ENCODE measurements at places on chromosomes 6 and 20. TPM values are rescaled to one million over a fixed set of nuclear protein-coding genes. Genes with fewer than 3 reads are reported as not detected.

Gene TULP1
- 40.9 TPM for total RNA-seq

Gene MMP24
- total RNA-seq, result 0.24 TPM

Gene LPA
- total RNA-seq, result 0.24 TPM

Gene SAPCD1
- total RNA-seq, result not detected

Gene SLC17A2
- 0.48 TPM for total RNA-seq

Gene PIGT
- total RNA-seq, result 36.6 TPM

Gene F13A1
- total RNA-seq, result 299 TPM

Gene AVP
- total RNA-seq, result not detected

Gene PNPLA1
- total RNA-seq, result 1.4 TPM

- peak; percentile 44 for DNase-seq
Observed at GRCh38 chr6:6751619-6752023, 163.1 kb downstream of the LY86 start.

DNA sequence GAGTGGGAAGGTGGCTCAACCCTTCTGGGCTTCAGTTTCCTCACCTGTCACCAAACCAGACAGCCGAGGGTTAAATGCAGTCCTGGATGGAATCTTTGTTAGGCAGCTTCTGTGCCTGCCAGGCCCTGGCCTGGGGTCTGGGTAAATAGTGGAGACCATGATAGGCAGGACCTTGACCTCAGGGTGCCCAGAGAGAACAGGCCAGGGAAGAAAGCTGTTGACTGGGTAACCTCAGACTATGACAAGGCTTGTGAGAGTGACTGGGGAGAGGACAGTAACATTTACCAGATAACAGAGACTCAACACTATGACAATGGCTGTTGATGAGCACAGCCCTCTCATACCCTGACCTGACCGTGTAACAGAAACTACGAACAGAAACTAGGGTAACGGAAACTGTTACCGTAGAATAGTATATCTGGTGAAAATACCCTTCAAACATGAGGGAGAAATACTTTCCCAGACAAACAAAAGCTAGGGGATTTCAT, 218.3 kb downstream of the PREX1 start:
- no peak for DNase-seq

DNA sequence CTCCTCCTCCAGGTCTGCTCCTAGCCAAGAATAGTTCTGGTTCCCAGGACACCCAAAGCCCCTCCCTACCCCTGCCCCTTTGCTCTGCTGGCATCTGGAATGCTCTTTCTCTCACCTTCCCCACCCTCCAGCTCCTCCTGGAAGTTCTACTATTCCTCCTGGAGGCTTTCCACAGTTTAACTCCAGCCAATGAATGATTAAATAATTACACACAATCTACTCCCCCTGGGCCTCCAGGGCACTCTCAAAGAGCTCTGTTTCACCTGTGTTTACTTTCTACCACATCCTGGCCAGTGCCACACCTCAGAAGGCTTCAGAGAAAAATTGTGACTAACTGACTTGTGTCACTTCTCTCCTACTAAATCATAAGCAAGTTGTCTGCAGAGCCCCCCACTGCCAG, 36.2 kb downstream of the GCM1 start:
- no peak for DNase-seq

DNA sequence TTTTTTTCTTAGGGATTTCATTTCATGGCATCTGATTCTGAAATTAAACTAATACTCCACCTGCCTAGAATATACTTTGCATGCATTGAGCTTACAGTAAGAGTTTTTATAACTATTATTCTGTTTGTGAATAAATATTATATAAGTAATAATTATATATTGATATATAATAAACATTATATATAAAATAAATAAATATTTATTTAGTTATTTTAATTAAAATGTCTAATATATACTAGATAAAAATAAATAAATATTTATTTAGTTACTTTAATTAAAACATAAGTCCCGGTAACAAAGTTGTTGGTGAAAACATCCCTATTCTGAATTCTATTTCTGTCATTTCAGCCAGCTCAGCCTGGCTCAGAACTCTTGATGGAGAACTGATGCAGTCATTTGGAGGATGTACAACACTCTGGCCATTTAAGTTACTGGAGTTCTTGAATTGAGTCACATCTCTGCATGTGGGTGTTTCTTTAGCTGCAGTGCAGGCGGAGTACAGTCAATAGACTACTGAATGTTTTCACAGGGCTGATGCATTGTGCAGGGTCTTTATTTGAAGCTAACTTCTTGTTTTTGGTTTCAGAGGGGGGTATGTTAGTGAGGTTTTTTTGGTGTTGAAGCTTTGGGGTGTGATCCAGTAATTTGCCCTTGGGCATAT, 508.9 kb upstream of the ADGRB3 start:
- no peak for DNase-seq

GRCh38 chr6:136289327-136289578, 393 bp downstream of the BCLAF1 start:
- DNase-seq, result peak; percentile 95

GRCh38 chr6:94899191-94899590, 678.1 kb upstream of the MANEA start:
- DNase-seq, result no peak

- DNase-seq, result no peak
Observed at GRCh38 chr6:960356-960755, 267.4 kb upstream of the EXOC2 start.

DNA sequence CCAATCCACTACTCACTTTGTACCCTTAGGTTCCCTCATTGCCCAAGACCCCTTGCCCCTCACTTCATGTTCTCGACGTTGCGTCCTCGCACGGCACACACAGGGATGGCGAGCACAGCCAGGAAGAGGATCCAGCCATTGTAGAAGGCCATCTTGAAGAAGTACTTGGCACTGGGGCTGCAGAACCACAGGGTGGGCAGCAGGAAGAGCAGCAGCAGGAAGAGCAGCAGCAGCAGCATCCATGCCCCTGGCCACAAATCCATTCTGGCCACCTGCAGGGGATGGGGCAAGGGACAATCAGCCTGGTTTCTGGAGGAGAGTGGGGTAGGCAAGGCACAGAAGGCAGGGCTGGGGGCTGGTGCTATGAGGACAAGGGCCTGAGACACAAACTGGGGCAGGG, 4.7 kb downstream of the AGPAT1 start:
- DNase-seq, result no peak

GRCh38 chr6:1787894-1788293, 178.2 kb downstream of the FOXC1 start:
- no peak for DNase-seq

DNA sequence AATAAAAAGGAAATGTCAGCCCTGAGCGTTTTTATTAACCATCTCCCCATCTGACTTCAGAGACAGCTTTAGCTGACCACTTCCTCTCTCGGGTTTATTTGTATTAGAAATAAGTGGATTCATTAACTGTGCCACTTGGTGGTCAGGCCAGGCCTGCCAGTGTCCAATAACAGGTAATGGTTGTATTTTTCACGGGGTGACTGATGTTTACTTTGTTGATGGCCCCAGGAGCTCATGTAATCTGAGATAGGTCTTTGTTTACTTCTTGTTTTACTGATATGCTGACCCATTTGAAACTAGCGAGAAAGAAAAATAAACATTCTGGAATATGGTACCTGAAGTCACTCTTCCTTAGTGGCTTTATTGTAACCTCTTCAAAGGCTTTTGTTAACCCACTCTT, 504.3 kb upstream of the SLC35B3 start:
- no peak for DNase-seq

DNA sequence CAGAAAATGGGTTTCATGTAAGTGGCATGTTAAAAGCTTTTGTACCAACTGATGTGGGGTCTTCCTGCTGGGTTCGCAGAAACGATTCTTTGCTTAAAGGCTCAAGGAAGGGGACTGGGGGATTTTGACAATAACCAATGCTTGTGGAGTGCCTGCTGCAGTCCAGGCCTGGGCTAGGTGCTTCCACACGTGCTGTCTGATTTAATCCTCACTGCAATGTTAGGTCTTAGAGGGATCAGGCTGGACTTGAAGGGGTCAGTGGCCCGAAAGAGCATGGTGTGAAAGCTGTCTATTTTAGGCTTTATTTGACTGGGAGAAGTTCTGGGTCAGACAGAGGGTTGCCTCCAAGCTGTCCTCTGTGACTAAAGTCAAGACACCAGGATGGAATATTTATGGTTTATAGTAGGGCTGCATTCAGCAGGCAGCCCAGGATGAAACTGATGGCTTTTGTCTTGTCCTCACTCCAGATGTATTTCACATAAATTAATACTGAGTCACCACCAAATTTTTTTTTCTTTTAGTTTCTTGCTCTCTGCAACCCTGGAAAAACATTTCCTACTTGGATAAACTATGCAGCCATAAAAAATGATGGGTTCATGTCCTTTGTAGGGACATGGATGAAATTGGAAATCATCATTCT, 219.1 kb downstream of the ZMYND8 start:
- DNase-seq, result no peak

GRCh38 chr6:112274774-112275173, 20.4 kb upstream of the LAMA4 start:
- DNase-seq, result no peak

- no peak for DNase-seq
Observed at GRCh38 chr6:31620586-31621319, at the start of gene PRRC2A. PRRC2A (plus strand) TSS chr6:31620715; CDS start chr6:31622790, 2,075 bp downstream.

DNA sequence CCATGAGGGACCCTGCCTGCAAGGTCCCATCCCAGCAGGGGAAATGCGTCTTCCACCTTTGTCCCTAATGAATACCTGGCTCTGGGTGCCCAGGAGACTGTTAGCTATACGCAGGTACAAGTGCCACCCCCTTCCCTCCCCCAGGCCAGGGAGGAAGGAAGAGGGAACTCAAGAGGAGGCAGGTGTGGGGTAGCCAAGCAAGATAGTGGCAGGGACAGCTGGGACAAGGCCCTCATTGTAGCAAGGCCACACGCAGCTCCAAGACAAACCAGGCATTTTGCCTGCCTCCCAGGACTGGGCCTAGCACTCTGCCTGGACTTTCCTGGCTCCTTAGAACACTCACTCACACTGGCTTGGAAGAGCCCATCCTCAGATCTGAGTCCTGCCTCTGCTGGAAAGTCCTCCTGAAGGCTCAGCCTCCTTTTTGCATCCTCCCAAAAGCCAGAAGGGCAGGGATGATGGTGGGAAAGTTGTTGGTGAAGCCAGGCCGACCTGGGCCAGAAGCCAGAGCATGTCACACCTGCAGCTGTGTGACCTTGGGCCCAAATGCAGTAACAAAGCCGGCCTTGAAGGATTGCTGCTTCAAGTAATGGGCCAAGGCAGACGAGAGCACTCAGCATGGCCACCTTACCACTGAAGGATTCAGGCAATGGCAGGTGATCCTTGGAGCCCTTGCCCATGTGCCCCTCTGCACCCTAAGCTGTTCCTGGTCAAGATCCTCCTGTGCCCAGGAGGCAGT, 27.7 kb downstream of the SNPH start:
- DNase-seq, result no peak

GRCh38 chr6:122405417-122405816, 6.0 kb downstream of the HSF2 start:
- DNase-seq, result no peak

DNA sequence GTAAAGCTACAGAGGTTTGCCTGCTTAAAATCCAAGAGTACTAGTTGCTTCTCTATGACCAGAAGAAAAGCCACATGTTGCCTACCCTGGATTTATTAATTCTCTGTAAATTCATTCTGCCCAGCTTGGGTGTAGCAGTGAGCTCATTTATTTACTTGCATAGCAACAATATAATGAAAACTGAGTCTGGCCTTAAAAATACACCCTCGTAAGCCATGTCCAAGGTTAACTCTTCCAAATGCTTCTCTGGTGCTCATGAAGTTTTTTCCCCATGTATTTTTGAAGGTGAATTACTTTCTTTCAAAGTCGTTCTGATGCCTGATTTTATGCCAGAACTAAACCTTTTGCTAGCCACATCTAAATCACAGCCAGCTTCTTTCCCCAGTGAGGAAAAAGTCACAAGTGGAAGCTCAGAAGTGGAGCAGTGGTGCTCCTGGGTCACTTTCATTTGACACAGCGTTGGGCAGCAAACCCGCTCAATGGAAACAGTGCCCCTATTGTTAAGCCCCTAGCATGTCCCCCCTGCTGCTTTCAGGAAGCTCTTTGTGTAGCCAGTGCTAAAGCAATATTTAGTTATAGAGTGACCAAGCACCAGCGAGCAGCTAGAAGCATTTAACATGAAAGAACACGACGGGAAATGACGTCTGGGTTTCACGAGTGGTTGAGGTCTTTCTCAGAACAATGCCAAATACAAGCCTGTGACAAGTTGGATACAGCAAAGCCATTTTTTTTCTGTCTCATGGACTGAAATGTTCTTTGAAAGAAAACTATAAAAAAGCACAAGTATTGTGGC, 29.8 kb downstream of the NEDD9 start:
- peak; percentile 44 for DNase-seq

DNA sequence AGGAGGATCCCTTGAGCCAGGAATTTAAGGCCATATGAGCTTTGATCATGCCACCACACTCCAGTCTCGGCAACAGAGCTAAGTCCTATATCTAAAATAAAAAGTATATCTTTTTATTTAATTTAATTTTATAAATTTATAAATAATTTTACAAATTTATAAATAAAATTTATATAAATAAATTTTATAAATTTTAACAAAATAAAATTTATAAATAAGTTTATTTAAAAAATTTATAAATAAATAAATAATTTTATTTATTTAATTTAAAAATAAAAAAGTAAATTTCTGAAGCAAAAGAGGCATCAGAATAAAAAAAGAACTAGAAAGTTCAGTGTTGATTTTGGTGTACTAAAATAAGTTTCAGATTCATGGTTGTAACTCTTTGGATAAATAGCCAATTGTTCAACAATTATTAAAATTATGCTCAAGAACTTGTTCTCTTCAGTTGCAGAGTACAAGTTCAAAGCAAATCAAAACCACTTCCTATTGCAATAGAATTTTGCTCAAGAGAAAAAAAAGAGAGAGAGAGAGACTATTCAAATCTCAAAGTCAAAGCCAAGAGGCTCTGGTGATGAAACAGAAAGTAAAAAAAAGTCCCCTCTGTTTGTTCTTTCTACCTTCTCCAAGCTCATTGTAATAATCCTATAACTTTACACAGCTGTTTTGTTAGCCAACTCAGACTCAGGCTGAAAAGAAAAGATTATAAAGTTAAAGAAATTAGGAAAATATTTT, 547.5 kb upstream of the ADGRB3 start:
- DNase-seq, result no peak

DNA sequence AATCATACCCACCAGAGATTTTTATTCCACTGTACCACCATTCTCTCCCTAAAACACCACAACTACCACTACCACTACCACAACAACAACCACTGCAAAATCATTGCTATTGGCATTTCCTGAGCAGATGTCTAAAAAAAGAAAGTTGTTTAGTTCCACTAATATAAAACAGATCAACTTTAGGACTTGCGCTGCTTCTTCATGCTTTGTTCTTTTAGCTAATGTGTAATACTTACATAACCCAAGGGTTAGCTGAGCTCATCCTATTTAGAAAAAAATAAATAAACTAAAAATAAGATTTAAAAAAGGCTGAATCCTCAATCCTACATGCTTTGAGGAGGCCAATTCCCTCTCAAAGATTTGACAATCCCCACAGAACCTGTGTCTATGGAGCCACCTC, 11.4 kb downstream of the IYD start:
- DNase-seq, result no peak

All from umbilical cord (tissue), 2 donors.